Breast epithelium (tissue), 4 donors: ENCODE measurements at places on chromosomes 5 and 9. TPM values are rescaled to one million over a fixed set of nuclear protein-coding genes. Genes with fewer than 3 reads are reported as not detected.

GRCh38 chr9:124185413-124185812 is 72.3 kb upstream of the NEK6 start:
- H3K27ac ChIP-seq = no peak overlapping the region
- H3K4me1 ChIP-seq = no peaks in the 10 kb centered on the region
- peaks cover 25% of the 10 kb centered on the region for H3K27me3 ChIP-seq
- DNase-seq = no peak

Gene RORB
- 0.33 TPM for total RNA-seq

Gene IL33
- 11.7 TPM for total RNA-seq

- H3K36me3 ChIP-seq = no peaks in the 10 kb centered on the region
- no peaks in the 10 kb centered on the region for H3K4me1 ChIP-seq
- DNase-seq = no peak
- no peaks in the 10 kb centered on the region for H3K27me3 ChIP-seq
- H3K27ac ChIP-seq = no peak overlapping the region
These were observed 100.9 kb downstream of the SNCAIP start for GRCh38 chr5:122412966-122413365.

GRCh38 chr5:107743373-107744000 is 72.8 kb upstream of the EFNA5 start:
- no peaks in the 10 kb centered on the region for H3K4me1 ChIP-seq
- no peak overlapping the region for H3K27ac ChIP-seq
- H3K4me3 ChIP-seq = no peak overlapping the region
- H3K36me3 ChIP-seq = no peaks in the 10 kb centered on the region
- no peak for DNase-seq
- H3K27me3 ChIP-seq = no peaks in the 10 kb centered on the region

GRCh38 chr9:116355153-116355921 is 201.7 kb downstream of the PAPPA start:
- no peaks in the 10 kb centered on the region for H3K36me3 ChIP-seq
- DNase-seq = no peak
- H3K4me1 ChIP-seq = no peaks in the 10 kb centered on the region
- H3K4me3 ChIP-seq = peak overlapping the region; percentile 0
- peak overlapping the region; percentile 58 for H3K27ac ChIP-seq

DNA sequence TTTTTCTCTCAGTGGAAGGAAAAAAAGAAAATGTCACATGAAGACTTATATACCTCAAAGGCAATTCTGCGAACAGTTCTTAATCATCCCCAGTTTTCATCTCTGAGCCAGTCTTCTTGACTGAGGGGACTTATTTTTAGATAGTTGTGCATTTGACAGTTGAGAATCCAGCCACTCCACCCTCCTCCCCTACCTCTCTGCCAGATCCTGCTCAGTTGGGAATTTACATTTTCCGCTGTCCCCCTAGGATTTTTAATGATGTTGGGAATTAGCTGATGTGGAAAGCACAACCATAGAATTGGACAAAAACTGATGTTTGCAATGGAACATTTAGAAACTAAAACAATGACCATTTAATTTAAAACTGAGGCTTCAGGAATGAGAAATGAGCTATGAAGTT is 194.3 kb upstream of the PIK3R1 start:
- H3K27ac ChIP-seq = no peak overlapping the region
- H3K36me3 ChIP-seq = no peaks in the 10 kb centered on the region
- no peaks in the 10 kb centered on the region for H3K4me1 ChIP-seq

Gene SCGB3A2
- not detected for total RNA-seq

Gene FGF10
- 60.5 TPM for total RNA-seq

DNA sequence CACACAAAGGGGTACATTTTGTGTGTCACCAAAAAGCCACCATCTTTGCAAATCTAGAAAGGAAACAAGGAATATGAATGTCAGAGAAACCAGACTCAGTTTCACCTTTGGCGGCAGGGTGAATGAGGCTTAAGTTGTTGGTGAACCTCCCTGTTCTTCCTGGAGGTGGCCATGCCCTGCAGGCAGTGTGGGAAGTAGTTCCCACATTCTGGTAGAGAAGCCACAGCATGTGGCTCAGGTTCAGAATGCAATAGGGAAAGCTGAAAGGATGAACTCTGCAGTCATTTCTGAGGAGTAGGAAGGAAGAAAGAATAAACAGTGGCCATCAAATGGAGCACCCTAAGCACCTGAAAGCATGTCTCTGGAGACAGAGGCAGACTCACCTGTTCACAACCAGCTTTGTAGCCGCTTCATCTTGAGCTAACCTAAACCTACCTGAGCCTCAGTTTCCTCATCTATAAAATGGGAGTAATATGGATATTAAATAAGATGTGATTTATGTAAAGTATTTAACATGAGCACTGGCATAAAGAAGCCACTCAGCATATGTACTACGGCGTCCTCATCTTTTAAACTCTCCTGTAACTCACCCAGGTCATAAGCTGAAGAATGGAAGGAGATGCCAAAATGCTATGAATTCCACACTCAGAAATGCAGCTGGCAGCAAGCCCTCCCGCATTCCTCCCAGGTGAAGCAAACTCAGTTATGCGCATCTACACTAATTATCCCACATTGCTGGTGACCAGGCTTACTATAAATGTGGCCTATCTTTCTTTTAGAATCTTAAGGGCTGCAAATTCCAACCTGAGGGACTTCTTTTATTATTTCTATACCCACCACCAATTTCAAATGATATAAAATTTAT is 86.0 kb downstream of the ZNF608 start:
- no peak for DNase-seq
- H3K27ac ChIP-seq = peak overlapping the region; percentile 86
- no peaks in the 10 kb centered on the region for H3K36me3 ChIP-seq
- H3K4me3 ChIP-seq = no peak overlapping the region
- peaks cover 9% of the 10 kb centered on the region for H3K4me1 ChIP-seq
- H3K27me3 ChIP-seq = no peaks in the 10 kb centered on the region

Gene LCN1
- not detected for total RNA-seq

DNA sequence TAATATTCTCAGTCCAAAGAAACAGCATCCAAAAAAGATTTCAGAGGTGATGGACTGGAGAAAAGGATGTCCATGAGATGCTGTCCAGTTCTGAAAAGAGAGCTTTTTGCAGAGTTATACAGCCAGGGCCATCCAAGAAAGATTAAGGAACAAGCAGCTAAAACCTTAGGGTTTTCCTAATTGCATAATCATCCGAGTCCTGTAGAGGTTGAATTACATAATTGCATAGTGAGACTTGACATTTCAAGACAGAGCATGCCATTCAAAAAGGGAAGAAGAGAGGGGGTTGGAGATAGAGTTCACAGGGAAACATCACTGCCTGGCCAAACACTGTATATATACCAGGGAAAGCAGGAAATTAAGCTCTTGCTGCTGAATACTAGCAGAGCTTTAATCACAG is 1729.2 kb upstream of the WWC1 start:
- DNase-seq = no peak
- no peaks in the 10 kb centered on the region for H3K4me1 ChIP-seq
- no peaks in the 10 kb centered on the region for H3K27me3 ChIP-seq
- H3K4me3 ChIP-seq = no peak overlapping the region

Gene SLC6A18
- total RNA-seq = not detected

DNA sequence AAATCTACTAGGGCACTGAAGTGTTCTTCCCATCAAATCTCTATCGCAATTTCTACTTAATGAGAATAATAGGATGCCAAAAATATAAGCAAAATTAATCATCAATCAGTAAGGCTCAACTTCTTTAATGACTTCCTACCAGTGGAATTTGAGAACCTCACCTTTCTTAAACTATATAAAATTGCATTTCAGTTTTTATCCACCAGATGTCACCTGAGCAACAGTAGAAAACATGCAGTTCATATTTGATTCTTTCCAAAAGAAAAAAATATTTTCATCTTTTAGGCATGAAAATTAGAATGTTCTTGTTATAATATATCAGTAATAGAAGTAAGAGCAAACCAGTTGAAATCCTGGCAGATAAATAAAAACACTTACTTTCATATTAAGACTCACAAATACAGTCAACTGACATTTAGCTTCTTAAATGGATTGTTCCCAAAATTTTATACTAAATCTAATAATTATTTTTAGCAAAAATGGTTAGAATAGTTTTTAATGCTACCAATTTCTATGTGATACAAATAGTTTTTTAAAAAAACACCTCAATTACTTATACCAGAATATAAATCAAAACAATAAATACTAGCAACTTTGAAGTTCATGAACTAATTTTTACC is 13.4 kb upstream of the CCDC112 start:
- H3K27ac ChIP-seq = no peak overlapping the region
- no peaks in the 10 kb centered on the region for H3K27me3 ChIP-seq
- DNase-seq = no peak
- no peaks in the 10 kb centered on the region for H3K36me3 ChIP-seq

DNA sequence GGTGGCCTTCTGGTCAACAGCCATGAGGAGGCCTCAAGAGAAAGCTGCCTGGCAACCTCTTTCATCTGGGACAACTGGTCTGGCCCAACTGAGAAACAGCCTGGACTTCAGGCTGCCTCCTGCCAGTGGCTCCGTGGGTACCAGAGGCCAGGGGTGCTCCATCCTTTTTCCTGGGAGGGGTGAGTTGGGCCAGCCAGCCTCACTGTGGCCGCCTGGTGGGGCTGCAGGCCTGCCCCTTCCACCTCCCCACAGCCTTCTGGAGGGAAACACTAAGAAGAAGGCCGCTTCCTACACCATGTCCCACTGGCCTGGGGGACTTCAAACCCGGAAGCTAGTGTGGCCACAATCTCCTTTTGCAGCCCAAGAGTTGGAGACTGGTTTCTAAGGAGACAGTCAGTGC is 13.8 kb upstream of the NKD2 start:
- H3K4me3 ChIP-seq = no peak overlapping the region
- H3K27ac ChIP-seq = no peak overlapping the region
- no peaks in the 10 kb centered on the region for H3K4me1 ChIP-seq

DNA sequence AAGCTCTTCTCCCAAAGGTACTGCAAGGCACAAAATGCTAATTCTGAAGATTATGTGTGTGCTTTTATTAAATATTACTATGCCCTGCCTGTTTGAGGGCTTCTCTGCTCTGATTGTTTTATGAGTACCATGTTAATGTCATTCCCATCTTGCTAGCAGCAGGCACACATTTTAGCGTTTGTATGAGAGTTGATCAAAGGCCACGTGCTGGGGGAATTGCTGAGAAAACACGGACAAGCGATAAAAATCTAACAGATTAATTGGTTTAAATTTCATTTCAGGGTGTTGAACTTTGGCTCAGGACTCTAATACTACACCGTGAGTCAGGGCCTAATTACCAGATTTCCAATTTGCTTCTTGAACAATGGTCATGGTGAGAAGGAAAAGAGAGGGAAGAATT is 298.4 kb downstream of the EBF1 start:
- no peak overlapping the region for H3K27ac ChIP-seq
- H3K36me3 ChIP-seq = no peaks in the 10 kb centered on the region
- H3K4me3 ChIP-seq = no peak overlapping the region

DNA sequence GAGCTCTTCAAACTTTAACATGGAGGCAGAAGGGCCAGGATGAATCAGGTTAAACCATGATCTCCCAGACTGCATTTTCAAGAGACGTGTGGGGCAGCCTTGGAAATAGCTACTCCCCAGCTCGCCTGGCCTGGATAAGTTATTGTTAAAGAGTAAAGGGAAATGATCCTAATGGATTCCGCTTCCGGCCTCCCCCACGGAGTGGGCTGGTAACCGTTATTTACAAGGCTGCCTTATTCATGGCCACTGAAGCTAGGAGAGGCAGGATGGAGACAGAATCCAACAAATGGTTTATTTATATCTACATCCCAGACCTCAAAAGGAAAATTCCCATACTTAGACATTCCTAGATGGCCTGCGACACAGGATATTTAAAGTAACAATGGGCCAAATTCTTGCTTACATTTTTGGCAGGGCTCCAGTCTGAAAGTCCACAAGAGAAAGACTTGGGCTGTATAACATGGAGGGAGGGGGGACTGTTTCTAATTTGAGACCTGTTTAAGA is 27.9 kb downstream of the SPRY4 start:
- peak overlapping the region; percentile 38 for H3K27ac ChIP-seq
- H3K27me3 ChIP-seq = no peaks in the 10 kb centered on the region
- H3K4me3 ChIP-seq = no peak overlapping the region
- DNase-seq = no peak
- no peaks in the 10 kb centered on the region for H3K4me1 ChIP-seq
- H3K36me3 ChIP-seq = no peaks in the 10 kb centered on the region

DNA sequence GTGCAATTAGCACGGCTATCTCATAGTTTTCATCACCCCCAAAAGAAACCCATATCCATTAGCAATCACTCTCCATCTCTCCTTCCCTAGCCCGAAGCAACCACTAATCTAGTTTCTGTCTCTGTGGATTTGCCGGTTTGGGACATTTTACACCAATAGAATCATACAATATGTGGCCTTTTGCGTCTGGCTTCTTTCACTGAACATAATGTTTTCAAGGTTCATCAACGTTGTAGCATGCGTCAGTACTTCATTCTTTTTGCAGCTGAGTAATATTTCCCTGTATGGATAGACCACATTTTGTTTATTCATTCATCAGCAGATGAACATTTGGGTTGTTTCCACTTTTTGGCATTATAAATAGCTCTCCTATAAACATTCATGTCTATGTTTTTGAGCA is 75.4 kb upstream of the TBC1D2 start:
- H3K36me3 ChIP-seq = no peaks in the 10 kb centered on the region
- no peaks in the 10 kb centered on the region for H3K4me1 ChIP-seq
- H3K27ac ChIP-seq = no peak overlapping the region
- H3K27me3 ChIP-seq = no peaks in the 10 kb centered on the region
- H3K4me3 ChIP-seq = no peak overlapping the region

- H3K4me1 ChIP-seq = no peaks in the 10 kb centered on the region
- H3K36me3 ChIP-seq = no peaks in the 10 kb centered on the region
- H3K27ac ChIP-seq = no peak overlapping the region
- DNase-seq = no peak
These were observed 31.9 kb upstream of the TBC1D2 start for GRCh38 chr9:98287384-98287783.

Gene SYNPO
- total RNA-seq = 15.4 TPM

Gene C8G
- total RNA-seq = not detected

GRCh38 chr9:123645126-123645525 is 284.8 kb downstream of the DENND1A start:
- no peaks in the 10 kb centered on the region for H3K36me3 ChIP-seq
- H3K4me3 ChIP-seq = no peak overlapping the region
- DNase-seq = no peak
- H3K4me1 ChIP-seq = no peaks in the 10 kb centered on the region
- no peaks in the 10 kb centered on the region for H3K27me3 ChIP-seq

- peaks cover 78% of the 10 kb centered on the region for H3K27me3 ChIP-seq
- H3K27ac ChIP-seq = no peak overlapping the region
- peaks cover 4% of the 10 kb centered on the region for H3K4me1 ChIP-seq
- DNase-seq = no peak
- no peaks in the 10 kb centered on the region for H3K36me3 ChIP-seq
These were observed 43.4 kb upstream of the BICD2 start for GRCh38 chr9:92807757-92808725.

Gene PCDHGC4
- 2.6 TPM for total RNA-seq

GRCh38 chr5:41364346-41364745 is 146.1 kb downstream of the PLCXD3 start:
- no peak for DNase-seq
- H3K4me1 ChIP-seq = no peaks in the 10 kb centered on the region
- no peaks in the 10 kb centered on the region for H3K36me3 ChIP-seq
- no peaks in the 10 kb centered on the region for H3K27me3 ChIP-seq
- no peak overlapping the region for H3K27ac ChIP-seq

Gene PCDHB8
- 4.6 TPM for total RNA-seq
